ENCODE measurements at places on chromosomes 3 and 15. TPM values are rescaled to one million over a fixed set of nuclear protein-coding genes. Genes with fewer than 3 reads are reported as not detected.

DNA sequence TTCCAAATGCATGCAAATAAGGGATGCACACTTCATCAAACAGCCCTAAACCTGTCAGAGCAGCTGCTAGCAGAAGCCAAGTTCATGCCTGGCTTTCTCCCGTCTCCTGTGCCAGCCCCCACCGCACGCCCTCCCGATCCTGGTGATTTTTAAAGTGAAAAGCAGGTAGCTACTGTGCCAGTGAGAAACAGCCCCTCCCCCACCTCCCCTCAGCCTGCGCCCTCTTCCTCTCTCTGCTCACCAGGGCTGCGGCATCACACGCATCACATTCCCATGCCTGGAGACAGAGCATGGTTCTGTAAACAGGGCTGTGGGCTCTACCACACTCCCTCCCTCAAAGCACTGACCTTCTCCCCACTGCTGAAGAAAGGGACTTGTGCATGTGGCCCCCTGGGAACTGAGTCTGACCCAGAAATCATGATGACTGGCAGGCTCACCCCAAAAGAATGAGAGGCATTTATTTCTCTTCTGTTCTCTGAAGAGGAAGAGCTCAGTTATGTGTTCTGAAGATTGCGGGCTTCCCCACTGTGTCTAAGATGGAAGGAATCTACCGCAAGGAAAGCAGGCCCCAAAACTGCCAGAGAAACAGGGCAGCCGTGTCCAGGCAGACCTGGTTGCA is 14.5 kb upstream of the SLC6A1 start:
- no peak for DNase-seq
- no peak overlapping the region for H3K27ac ChIP-seq
- peaks cover 65% of the 10 kb centered on the region for H3K27me3 ChIP-seq
- H3K4me1 ChIP-seq, result peaks cover 5% of the 10 kb centered on the region
- no peak overlapping the region for H3K4me3 ChIP-seq

The CLDN16 gene
- total RNA-seq, result not detected

GRCh38 chr3:127999509-128000106 is 52.6 kb upstream of the SEC61A1 start:
- H3K36me3 ChIP-seq, result no peaks in the 10 kb centered on the region
- H3K4me1 ChIP-seq, result no peaks in the 10 kb centered on the region
- no peak overlapping the region for H3K27ac ChIP-seq

The PFN2 gene
- 23.4 TPM for total RNA-seq

DNA sequence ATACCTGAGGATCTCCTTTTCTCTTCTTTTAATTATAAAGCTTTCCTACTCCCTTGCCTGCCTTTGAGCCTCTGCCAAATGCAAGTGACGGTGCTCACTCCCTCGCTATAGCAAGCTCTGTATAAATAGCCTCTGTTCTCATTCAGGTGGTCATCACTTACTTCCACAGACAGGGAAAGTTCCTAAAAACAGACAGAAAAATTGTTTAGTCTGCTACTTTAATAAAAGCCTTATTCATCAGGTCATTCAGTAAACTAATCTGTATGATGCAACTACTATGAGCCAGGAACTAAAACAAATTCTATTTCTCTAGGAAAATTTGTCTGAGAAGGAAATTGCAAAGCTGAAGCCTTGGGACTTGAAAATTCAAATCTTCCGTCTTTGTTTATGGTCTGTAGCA is 10.2 kb upstream of the DLG1 start:
- H3K36me3 ChIP-seq, result no peaks in the 10 kb centered on the region
- no peak overlapping the region for H3K27ac ChIP-seq
- no peak overlapping the region for H3K4me3 ChIP-seq
- DNase-seq, result no peak
- H3K27me3 ChIP-seq, result no peaks in the 10 kb centered on the region

GRCh38 chr3:158733656-158734055 is 1.4 kb upstream of the RARRES1 start:
- peaks cover 7% of the 10 kb centered on the region for H3K4me1 ChIP-seq
- no peak for DNase-seq
- no peak overlapping the region for H3K27ac ChIP-seq

- H3K36me3 ChIP-seq, result peaks cover 82% of the 10 kb centered on the region
- no peak overlapping the region for H3K27ac ChIP-seq
- no peak overlapping the region for H3K4me3 ChIP-seq
- DNase-seq, result no peak
- H3K27me3 ChIP-seq, result no peaks in the 10 kb centered on the region
Observed at GRCh38 chr15:65020419-65020818, 9.0 kb downstream of the MTFMT start.

- no peak for DNase-seq
- H3K4me3 ChIP-seq, result no peak overlapping the region
- H3K36me3 ChIP-seq, result no peaks in the 10 kb centered on the region
- no peak overlapping the region for H3K27ac ChIP-seq
- H3K27me3 ChIP-seq, result peaks cover 25% of the 10 kb centered on the region
- H3K4me1 ChIP-seq, result no peaks in the 10 kb centered on the region
Observed at GRCh38 chr3:123877965-123878364, 6.2 kb downstream of the MYLK start.

The MYRIP gene
- total RNA-seq, result not detected

The CPN2 gene
- total RNA-seq, result not detected

The GOLGA6L10 gene
- total RNA-seq, result 3.8 TPM

The ERC2 gene
- not detected for total RNA-seq

The RAD54L2 gene
- total RNA-seq, result 40.5 TPM

DNA sequence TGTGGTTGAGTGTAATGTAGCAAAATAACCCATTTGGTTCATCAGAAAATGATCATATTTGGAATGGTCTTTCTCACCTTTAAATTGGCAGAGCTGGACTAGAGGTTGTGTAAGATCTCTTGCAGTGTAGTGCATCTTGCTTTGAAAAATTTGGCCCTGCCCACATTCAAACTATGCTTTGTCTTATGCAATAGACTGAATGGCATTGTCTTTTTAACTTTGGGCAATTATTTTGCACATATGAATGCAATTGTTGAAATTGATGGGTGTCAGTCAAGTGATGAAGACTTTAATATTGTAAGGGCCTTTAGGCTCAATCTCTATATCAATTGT is 381.4 kb downstream of the GRM7 start:
- H3K27me3 ChIP-seq, result no peaks in the 10 kb centered on the region
- no peak for DNase-seq
- H3K4me1 ChIP-seq, result no peaks in the 10 kb centered on the region

DNA sequence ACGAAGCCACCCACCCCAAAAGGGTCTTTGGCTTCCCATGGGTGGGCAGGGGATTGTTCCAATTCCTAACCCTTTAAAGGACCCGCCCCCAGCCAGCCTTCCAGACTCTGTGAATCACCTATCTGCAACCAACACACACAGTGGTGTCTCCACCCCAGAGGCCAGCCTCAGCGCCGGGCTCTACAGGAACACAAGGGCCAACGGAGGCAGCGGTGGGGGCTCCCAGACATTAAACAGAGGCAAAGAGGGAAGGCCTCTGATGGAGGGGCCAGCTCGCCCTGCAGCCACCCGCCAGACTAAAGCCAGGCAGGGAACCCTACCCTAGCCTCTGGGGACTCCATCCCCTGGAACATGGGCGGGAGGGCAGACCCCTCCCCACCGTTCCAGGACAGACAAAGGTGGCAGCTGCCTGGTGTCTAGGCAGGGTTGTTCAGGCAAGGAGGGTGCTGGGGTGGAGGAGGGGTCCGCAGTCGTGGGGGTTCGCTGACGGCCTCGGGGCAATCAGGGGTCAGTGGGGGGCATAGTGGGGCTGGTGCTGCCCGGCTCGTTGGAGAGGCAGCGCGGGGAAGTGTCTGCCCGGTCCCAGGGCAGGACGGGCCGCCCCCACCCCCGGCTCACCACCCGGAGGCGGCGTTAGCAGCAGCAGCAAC is 448 bp downstream of the SHISA5 start:
- peaks cover 3% of the 10 kb centered on the region for H3K36me3 ChIP-seq
- no peak for DNase-seq
- peaks cover 58% of the 10 kb centered on the region for H3K4me1 ChIP-seq
- peak overlapping the region; percentile 74 for H3K4me3 ChIP-seq
- H3K27me3 ChIP-seq, result no peaks in the 10 kb centered on the region

DNA sequence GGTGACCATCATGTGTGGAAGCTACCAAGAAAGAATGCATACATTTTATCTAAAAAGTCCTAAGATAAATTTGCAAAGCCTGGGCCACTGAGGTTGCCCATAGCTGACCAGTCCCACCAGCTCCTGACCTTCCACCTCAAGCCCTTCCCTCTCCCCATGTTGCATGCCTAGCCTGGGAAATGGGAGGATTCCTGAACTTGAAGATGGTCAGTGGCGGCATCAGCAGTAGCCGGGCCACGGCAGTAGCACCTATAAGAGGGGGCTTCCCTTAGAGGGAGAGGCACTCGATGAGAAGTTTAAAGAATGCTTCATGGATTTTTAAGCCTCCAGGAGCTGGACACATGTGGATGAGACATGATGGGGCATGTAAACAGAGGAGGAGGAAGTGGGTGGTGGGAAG is 172.1 kb downstream of the KLF13 start:
- no peaks in the 10 kb centered on the region for H3K36me3 ChIP-seq
- no peak overlapping the region for H3K4me3 ChIP-seq
- no peaks in the 10 kb centered on the region for H3K27me3 ChIP-seq

GRCh38 chr3:138445654-138446053 is 11.2 kb downstream of the ESYT3 start:
- H3K4me1 ChIP-seq, result no peaks in the 10 kb centered on the region
- H3K27ac ChIP-seq, result no peak overlapping the region
- no peak overlapping the region for H3K4me3 ChIP-seq
- DNase-seq, result no peak

DNA sequence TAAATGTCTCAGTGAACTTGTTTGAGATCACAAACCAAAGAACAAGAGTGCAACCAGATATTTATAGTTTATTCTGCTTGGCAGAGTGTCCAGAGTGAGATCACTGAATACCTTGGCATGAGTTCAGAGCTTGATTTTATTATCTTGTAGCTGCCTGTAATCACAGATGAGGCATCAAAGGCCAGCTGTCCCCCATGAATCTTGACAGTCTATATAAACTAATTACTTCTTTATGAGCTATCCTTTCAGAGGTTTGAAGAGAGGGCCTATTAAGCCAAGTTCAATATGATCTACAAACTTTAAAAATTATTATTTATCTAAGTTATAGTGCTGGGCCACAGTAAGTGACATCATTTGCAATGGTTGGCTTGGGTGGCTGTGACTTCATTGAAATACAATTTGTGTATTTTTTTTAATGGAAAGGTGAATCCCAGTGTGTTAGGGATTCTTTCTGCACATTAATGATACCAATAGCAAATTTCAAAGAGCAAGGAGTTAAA is 251.5 kb downstream of the CLSTN2 start:
- H3K27me3 ChIP-seq, result peaks cover 4% of the 10 kb centered on the region
- no peaks in the 10 kb centered on the region for H3K36me3 ChIP-seq
- no peaks in the 10 kb centered on the region for H3K4me1 ChIP-seq
- no peak overlapping the region for H3K4me3 ChIP-seq
- no peak overlapping the region for H3K27ac ChIP-seq

The HGD gene
- 3.8 TPM for total RNA-seq

DNA sequence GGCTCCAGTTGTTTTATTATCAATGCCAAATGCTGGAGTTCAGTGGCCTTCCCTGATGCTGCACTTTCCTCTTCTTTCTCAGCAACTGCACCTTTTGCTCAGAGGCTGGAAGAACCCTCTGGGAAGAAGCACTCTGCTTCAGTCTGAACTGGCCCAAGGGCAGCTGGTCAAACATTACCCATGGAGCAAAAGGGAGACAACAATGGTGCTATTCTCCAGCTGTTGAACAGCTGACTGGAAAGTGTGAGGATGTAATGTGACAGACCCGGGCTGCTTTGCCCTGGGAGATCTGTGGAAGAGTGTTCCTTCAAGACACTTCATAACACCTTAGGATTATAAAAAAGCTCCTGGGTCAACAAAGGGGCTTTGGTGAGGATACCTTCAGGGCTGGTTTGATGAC is 84.9 kb downstream of the EPHB1 start:
- no peak overlapping the region for H3K27ac ChIP-seq
- no peak overlapping the region for H3K4me3 ChIP-seq
- no peak for DNase-seq
- no peaks in the 10 kb centered on the region for H3K4me1 ChIP-seq
- no peaks in the 10 kb centered on the region for H3K27me3 ChIP-seq

DNA sequence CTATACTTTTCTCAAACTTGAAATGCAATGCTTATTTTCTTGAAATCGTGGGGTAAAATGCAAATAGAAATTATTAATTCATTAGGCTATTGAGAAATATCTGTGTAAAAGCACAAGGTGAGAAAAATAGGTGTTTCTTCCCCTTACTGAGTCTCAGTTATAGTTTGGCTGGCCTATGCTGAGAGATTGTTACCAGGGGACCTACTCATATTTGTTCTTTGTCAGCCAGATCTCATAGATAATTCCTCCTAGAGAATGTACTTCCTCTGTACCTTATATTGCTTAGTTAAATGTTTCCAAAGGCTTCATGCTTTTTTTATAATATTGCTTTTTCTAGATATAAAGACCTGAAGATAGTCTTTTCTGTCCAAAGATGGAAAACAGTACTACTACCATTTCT is 60.0 kb upstream of the TRPC1 start:
- H3K27me3 ChIP-seq, result no peaks in the 10 kb centered on the region
- no peaks in the 10 kb centered on the region for H3K4me1 ChIP-seq
- DNase-seq, result no peak
- no peak overlapping the region for H3K27ac ChIP-seq

The ZNF592 gene
- 40.7 TPM for total RNA-seq

- no peak overlapping the region for H3K27ac ChIP-seq
- H3K4me3 ChIP-seq, result peak overlapping the region; percentile 46
- peaks cover 7% of the 10 kb centered on the region for H3K4me1 ChIP-seq
- no peak for DNase-seq
Observed at GRCh38 chr3:125211523-125212090, 941 bp downstream of the SLC12A8 start.

DNA sequence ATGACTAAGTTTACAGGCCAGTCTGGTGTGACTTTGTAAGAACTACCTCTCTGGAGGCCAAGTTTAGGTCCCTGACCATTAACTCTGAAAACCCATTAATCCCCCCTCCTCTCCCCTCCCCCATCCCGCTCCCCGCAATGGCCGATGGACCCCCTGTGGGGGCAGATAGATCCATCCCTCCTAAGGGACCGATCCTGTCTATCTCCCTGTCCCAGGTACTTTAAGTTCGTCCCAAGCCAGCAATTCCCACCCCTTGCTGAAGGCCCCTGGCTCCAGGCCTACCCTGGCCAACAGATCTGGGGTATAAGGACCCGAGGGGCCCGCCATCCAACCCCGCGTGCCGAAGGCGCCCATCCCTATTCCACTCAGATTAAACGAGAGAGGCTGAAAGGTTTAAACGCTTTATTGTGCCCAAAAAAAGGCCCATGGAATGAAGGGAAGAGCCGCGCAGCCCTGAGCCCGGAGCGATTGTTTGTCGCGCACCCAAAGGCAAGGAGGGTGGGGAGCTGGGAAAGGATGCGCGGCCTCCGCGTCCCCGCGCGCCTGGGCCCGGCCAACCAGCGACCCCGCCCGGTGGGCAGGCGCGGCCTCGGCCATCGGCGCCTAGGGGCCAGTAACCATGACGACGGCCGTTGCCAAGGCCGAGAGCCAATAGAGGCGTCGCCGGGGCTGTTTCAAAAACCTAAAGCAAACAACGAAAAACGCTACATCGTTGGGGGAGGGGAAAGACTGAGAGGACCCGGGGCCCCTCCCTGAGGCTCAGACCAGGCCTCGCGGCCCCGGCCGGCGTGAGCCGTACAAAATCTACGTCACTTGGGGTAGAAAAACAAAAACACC is 35.9 kb downstream of the HMCES start:
- peak overlapping the region; percentile 95 for H3K4me3 ChIP-seq
- DNase-seq, result peak; percentile 32
- no peaks in the 10 kb centered on the region for H3K36me3 ChIP-seq
- no peaks in the 10 kb centered on the region for H3K27me3 ChIP-seq

- no peak for DNase-seq
- no peak overlapping the region for H3K4me3 ChIP-seq
- peaks cover 18% of the 10 kb centered on the region for H3K27me3 ChIP-seq
- no peaks in the 10 kb centered on the region for H3K36me3 ChIP-seq
- H3K27ac ChIP-seq, result no peak overlapping the region
Observed at GRCh38 chr3:11120091-11120805, 34.0 kb upstream of the HRH1 start.

The SLC6A20 gene
- total RNA-seq, result not detected
